HCT116 (cell line): ENCODE measurements at places on chromosomes 11 and 22. TPM values are rescaled to one million over a fixed set of nuclear protein-coding genes. Genes with fewer than 3 reads are reported as not detected.

DNA sequence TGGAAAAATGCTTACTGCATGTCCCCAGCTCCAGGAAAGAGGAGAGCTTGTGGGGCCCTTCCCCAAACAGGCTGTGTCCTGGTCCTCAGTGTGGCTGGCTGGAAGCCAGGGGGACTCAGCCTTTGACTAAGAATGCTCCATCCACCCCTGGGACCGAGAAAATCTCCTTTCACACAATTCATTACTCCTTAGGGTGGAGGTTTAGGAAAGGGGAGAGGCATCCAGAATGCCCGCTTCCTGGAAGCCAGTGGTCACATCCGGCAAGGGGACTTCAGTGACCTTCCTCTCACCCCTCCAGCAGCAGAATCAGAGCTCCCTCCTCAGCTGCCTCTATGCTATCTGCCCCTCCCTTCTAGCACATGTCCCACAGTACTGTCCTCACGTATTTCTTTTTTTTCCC lies 21.9 kb downstream of the ATG16L2 start:
- DNase-seq, result no peak

Gene C11orf91
- 0.54 TPM for total RNA-seq

DNA sequence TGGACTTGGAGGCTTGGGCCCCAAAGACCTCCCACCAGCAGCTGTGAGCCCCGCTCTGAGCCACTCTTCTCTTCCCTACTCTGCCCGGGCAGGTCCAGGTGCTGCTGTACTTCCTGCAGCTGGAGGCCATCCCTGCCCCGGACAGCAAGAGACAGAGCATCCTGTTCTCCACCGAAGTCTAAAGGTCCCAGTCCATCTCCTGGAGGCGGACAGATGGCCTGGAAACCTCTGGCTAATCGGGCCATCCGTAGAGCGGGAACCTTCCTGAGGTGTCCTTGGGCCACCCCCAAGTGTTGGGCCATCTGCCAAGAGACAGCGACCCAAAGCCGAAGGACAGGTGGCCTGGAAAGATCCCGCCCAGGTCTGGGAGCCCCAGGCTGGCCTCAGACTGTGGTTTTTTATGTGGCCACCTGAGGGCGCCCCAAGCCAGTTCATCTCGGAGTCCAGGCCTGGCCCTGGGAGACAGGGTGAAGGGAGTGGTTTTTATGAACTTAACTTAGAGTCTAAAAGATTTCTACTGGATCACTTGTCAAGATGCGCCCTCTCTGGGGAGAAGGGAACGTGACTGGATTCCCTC lies 135.1 kb downstream of the BCR start:
- DNase-seq, result peak; percentile 23

Gene NTM
- not detected for total RNA-seq

- DNase-seq, result no peak
These were observed 193.0 kb upstream of the SNX19 start for GRCh38 chr11:131109257-131109656.

DNA sequence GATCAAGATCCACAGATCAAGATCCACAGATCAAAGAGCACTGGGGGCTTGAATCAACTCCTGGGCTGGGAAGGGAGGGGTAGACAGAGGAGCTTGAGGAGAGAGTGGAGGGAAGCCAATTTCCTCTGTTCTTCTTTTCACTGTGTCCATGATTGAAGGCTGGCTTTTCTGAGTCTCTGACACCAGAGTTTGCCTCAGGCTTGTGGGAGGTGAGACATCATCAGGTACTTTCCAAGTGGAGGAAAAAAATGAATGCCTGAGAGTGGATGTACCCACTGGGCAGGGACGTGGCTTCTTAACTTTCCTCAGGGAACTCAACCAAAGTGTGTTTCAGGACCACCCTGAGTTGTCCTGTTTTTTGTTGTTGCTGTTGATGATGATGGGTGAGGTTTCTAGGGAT lies 11.0 kb upstream of the HEPHL1 start:
- no peak for DNase-seq

DNA sequence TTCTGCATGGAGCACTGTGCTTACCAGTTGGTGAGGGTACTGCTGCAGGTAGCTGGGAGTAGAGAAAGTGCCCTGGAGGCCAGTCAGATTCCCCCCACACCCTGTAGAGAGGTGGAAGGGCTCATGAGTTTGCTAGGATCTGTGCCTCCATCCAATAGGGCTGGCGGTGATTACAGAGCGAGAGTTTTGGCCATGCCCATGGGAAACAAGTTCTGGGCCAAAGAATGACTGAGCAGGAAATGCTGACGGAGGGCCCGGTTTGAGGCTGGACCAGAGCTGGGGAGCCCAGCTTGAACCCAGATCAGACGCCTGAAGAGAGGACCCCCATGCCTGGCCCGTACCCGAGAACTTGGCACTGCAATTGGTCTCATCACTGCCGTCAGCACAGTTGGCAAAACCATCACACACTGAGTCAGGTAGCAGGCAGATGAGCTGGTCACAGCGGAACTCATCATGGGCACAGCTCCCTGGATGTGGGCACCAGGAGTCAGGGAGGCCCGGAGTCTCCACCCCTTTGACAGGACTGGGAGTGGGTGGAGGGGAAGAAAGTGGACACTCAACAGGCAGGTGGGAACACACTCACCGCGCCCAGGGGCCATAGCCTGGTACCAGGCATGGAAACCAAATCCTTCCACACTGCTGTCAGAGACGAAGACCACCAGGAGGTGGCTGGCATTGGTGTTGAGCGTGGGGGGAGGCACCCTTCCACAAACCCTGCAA lies 2.1 kb downstream of the MFRP start:
- no peak for DNase-seq

Gene C22orf31
- not detected for total RNA-seq

GRCh38 chr22:48886604-48887393 lies 940.9 kb downstream of the BRD1 start:
- no peak for DNase-seq
